AG09309 (cell line): ENCODE measurements at places on chromosomes 4 and X.

GRCh38 chr4:15575966-15576365 lies 79.2 kb downstream of the FBXL5 start:
- no peak for DNase-seq

- no peak for DNase-seq
Measured at GRCh38 chr4:183141997-183142396, 42.9 kb downstream of the WWC2 start.

GRCh38 chr4:78706302-78706701 lies 69.8 kb upstream of the BMP2K start:
- no peak for DNase-seq

DNA sequence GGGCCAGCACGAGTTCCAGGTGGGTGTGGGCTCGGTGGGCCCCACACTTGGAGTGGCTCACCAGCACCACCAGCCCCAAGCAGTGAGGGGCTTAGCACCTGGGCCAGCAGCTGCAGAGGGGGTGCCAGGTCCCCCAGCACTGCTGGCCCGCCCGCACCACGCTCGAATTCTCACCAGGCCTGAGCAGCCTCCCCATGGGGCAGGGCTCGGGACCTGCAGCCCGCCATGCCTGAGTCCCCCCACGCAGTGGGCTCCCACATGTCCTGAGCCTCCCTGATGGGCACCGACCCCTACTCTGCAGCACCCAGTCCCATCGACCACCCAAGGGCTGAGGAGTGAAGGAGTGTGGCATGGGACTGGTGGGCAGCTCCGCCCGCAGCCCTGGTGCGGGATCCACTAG lies 593.4 kb downstream of the GABRG1 start:
- no peak for DNase-seq

GRCh38 chr4:168630445-168631187 lies 133.8 kb downstream of the PALLD start:
- no peak for DNase-seq

- no peak for DNase-seq
Measured at GRCh38 chr4:16483540-16483939, 257.3 kb upstream of the TAPT1 start.

DNA sequence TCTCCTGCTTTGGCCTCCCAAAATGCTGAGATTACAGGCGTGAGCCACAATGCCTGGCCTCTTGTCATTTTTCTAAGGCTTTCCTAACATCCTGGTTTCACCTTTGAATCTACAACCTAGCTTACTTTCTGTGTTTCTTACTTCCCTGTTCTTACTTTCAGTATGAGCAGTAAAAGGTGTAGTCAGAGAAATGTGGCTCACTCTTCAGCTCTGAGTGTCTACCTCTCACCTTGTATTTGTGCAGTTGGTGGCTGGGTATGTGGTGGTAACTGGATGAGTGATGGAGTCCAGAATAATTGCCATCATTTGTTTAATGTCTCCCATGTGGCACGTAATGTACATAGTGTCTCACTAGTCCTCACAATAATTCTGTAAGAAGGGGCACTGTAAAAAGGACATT lies 19.1 kb upstream of the CXCL11 start:
- DNase-seq: no peak

DNA sequence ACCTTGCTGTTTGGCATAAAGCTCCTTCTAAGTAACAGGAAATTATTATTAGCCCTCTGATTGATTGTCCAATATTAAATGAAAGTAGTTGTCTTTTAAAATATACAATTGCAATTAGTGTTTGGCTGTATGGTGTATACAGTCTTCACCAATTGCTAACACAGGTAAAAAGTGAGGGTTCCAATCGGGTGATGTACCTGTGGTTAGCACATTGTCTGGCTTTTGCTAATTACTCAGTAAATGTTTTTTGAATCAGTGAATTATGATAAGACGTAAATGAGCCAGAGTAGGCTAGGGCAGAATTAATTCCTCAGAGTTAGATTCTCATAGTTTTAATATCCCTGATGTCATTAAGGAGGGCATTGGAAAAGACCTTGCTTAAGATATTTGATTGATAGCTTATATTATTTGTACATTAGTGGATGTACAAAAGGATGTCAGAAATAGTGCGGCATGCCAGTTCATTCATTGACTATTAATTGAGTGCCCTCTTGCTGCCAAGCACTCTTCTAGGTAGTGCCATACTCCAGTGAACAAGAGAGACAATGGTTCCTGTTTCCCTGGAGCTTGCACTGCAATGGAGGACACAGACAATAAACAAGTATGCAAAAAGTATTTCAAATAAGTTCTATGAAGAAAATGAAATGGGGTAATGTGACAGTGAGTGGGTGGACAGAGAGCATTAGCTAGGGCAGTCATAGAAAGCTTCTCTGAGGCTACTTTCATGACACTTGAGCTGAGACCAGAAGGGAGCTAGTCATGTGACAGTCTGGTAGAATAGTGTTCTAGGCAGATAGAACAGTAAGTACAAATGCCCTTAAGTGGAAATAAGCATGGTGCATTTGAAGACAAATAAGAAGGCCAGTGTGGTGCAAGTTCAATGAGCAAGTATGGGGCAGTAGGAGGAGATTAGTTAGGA lies 205.9 kb upstream of the CASK start:
- DNase-seq: no peak

- DNase-seq: no peak
Measured at GRCh38 chrX:110401135-110401534, 42.5 kb downstream of the RTL9 start.

GRCh38 chr4:147547314-147548056 lies 66.6 kb downstream of the EDNRA start:
- DNase-seq: no peak

GRCh38 chr4:123305736-123306135 lies 90.9 kb upstream of the SPRY1 start:
- DNase-seq: no peak

DNA sequence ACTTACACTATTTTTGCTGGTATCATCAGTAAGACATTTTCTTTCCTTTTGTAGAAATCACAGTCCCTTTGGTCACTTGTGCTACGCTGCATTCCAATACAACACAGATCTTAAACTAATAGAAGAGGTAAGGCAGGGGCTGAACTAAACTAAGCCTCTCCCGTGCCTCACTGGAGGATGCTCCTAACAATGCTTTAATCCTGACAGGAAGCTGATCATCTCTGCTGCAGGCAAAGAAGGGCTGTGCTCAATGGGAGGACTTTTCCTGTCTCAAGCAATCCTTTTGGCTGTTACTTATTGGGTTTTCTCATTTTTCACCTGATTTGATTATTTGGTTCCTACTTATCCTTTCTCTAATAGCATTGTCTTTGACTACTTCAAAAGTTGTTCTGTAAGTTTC lies 583.1 kb downstream of the INPP4B start:
- no peak for DNase-seq

DNA sequence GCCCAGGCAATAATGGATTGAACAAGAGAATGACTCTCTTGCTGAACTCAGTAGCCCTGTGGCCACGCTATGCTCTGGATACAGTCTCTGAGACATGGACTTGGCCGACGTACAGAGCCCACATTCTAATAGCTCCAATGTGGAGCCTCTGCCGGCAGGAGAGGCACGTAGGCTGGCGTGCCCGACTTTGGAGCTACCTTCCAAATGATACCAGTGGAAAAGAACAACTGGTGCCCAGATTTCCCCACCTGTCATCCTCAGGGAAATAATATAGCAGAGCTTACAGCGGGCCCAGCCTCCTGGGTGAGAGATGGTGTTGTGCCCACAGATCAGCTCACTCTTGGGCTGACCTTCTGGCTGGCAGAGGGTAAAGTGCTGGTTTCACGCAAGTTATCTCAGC lies 10.6 kb downstream of the NDP start:
- DNase-seq: no peak

DNA sequence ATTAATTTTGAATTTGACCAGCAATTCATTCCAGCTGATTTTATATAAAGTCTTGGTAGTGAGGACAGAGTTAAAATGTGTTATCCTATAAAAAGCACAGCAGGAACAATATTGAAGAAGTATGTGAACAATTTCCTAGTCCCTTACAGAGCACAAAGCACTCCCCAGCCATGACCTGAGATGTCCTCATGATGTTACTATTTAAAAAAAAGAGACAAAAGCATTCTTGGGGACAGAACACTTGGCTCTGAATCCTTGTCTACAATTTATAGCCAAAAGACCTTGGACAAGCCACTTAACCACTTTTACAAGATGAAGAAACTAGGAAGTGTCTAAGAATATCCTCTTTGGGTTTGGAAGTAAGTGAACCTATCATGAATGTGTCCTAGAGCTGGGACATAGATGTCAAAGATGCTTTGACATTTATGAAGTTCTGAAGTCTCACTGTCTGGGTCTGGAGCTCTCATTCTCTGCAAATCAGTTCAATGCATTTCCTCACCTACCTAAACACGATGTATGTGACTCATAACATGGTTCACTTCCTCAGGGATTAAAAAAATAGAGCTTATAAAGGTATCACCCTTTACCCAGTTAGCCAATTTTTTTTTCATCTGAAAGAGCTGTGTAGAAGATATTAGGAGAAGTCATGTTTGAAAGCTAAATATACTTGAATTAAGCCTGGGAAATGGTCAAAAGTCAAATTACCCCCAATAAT lies 61.4 kb downstream of the IGFBP7 start:
- DNase-seq: no peak

DNA sequence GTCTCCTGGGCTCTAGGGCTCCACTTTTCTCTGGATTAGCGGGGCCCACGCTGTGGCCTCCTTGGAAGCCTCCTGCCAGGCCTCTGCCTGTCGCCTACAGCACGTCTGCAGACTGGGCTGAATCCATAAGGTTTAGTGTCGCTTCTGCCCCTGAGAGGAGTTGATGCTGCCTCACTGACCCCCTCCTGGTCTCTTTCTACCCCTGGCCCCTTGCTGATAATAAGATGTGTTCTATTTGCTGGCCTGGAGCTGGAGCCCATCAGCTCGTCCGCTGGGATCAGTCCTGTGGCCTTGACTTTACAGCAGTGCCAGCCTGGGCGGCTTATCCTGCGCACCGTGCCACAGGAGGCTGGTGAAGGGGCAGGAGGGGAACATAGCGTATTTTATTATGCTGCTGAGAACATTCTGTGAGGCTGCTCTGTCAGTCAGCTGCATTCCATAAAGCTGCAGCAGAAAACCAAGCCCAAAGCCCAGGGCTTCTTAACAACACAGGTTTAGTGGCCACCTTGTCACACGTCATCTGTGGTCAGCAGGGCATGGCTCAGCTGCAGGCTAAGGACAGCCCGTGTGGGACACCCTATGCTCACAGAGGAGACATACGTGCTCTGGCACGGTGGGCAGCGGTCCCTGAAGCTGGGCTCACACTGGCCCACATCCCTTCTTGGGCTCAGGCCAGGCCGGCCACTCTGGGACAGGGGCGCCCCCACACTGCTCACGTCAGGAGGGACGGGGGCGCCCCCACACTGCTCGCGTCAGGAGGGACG lies 29.3 kb upstream of the HGFAC start:
- no peak for DNase-seq

- no peak for DNase-seq
Measured at GRCh38 chr4:8891646-8892555, 20.3 kb upstream of the HMX1 start.

- no peak for DNase-seq
Measured at GRCh38 chr4:62448911-62449310, 1248.8 kb downstream of the ADGRL3 start.

GRCh38 chrX:97268182-97268680 lies 384.5 kb downstream of the RPA4 start:
- peak; percentile 1 for DNase-seq

GRCh38 chr4:62410371-62411003 lies 1210.4 kb downstream of the ADGRL3 start:
- no peak for DNase-seq

DNA sequence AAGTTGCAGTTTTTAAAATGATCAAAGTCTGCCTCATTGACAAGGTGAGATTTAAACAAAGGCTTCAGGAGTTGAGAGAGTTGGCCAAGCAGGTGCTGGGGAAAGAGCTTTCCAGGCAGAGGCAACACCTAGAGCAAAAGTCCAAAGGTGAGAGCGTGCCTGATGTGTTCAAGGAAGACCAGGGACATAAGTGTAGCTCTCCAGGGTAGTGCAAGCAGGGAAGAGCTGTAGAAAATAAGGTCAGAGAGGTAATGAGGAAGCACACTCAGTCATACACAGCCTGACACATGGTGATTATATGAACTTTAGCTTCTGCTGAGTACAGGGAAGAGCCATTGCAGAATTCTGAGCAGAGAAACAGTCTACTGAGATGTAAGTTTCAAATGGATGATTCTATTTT lies 265.0 kb upstream of the NWD2 start:
- no peak for DNase-seq

DNA sequence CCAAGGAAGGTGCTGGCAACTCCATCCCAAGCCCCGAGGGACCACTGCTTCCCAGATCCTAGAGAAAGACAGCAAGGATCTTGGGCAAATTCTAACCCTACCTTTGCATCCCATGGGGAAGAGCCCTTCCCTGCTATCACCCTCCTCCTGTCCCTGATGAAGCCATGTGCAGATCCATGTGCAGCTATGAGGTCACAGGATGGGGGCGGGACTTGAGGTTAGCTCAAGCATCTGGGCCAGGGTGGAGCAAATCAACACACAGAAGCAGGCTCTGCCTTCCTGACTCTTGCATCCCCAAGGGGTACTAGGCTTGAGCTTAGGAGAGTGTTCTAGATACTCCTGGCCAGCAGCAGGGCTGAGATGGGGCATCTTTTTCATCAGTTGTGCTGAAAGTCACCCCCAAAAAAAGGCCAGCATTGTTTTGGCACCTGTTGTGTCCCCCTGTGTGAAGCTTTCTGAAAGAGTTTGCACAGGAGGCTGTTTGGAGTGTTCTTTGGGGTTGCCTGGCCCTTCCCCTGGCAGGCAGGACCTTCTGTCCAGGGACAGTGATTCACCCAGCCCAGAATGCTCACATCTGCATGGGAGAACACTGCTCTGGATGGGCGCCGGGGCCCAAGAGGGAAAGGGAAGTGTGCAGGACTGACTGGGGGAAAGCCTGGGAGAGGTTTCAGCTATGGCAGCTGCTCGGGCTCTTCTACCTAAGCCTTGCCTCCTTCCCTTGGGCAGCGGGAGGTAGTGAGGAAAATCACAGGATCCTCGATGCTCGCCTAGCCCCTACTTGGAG lies 50.8 kb downstream of the PRPS1 start:
- DNase-seq: no peak

- DNase-seq: no peak
Measured at GRCh38 chr4:174930895-174931294, 12.7 kb downstream of the ADAM29 start.
